ENCODE measurements at places on chromosomes 7 and 10. TPM values are rescaled to one million over a fixed set of nuclear protein-coding genes. Genes with fewer than 3 reads are reported as not detected.

WNT8B gene
- not detected for total RNA-seq

MMD2 gene
- not detected for total RNA-seq

SCIN gene
- 0.26 TPM for total RNA-seq

ZNF316 gene
- 12.0 TPM for total RNA-seq

MCM10 gene
- total RNA-seq: 10.5 TPM

OR2A1 gene
- total RNA-seq: 0.24 TPM

SFMBT2 gene
- total RNA-seq: 1.6 TPM

MTG1 gene
- total RNA-seq: 16.0 TPM

STAG3 gene
- 0.16 TPM for total RNA-seq

TOMM7 gene
- 178 TPM for total RNA-seq

SOSTDC1 gene
- 1.1 TPM for total RNA-seq

INSYN2A gene
- total RNA-seq: 0.91 TPM

POR gene
- total RNA-seq: 86.3 TPM

BICC1 gene
- 37.6 TPM for total RNA-seq

ZNF511 gene
- total RNA-seq: 35.8 TPM

PON2 gene
- 64.5 TPM for total RNA-seq

AGR2 gene
- total RNA-seq: not detected

LRRC18 gene
- not detected for total RNA-seq

ERVW-1 gene
- not detected for total RNA-seq

HOXA1 gene
- total RNA-seq: 1.4 TPM

CPEB3 gene
- total RNA-seq: 0.64 TPM

KIAA1217 gene
- 5.6 TPM for total RNA-seq

EPO gene
- 0.48 TPM for total RNA-seq

NCF1 gene
- total RNA-seq: not detected

NFE2L3 gene
- total RNA-seq: 6.4 TPM

TMEM229A gene
- total RNA-seq: under 0.01 TPM

GPR26 gene
- not detected for total RNA-seq

TMEM236 gene
- total RNA-seq: not detected

TEX36 gene
- not detected for total RNA-seq

BTBD16 gene
- not detected for total RNA-seq

AOAH gene
- total RNA-seq: not detected

KLHL7 gene
- 22.9 TPM for total RNA-seq

GPR15LG gene
- not detected for total RNA-seq

FKBP14 gene
- 19.6 TPM for total RNA-seq

ITGA8 gene
- under 0.01 TPM for total RNA-seq

GPC2 gene
- total RNA-seq: 3.1 TPM

SEMA3E gene
- 0.88 TPM for total RNA-seq

LSM5 gene
- 20.9 TPM for total RNA-seq

CASTOR2 gene
- 12.9 TPM for total RNA-seq

ZWINT gene
- total RNA-seq: 17.0 TPM

UTF1 gene
- total RNA-seq: not detected

ASIC3 gene
- total RNA-seq: 0.96 TPM

FGFR2 gene
- total RNA-seq: 0.52 TPM

METTL27 gene
- total RNA-seq: 8.1 TPM

KAZALD1 gene
- 67.5 TPM for total RNA-seq

NPTX2 gene
- total RNA-seq: 0.96 TPM

ACTL6B gene
- not detected for total RNA-seq

MSANTD7 gene
- total RNA-seq: 10.6 TPM

Measured in epithelial cell of alveolus of lung (primary cell).